ENCODE measurements at places on chromosomes 12 and 14.

DNA sequence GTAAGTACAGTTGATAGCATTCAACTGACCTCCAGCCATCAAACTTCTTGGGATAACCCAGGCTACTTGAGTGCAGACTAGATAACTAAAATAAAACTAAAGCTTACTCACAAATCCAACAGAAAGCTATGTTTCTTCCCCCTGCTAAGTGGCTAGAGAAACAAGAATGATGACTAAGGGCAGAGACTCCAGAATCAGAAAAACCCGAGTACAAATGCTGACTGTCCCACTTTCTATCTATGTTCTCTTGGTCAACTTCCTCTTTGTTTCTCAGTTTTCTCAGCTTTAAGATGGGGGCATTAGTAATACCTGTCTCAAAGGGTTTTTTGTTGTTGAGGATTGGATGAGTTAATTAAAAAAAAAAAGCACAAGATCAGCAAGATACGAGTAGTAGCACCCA lies 6.1 kb upstream of the NUAK1 start:
- DNase-seq = no peak

GRCh38 chr14:58717211-58717610 lies 79.4 kb downstream of the DACT1 start:
- DNase-seq = no peak

- no peak for DNase-seq
Observed at GRCh38 chr14:75751296-75751695, 90.2 kb downstream of the TTLL5 start.

- DNase-seq = no peak
Observed at GRCh38 chr12:54697851-54698250, 49.7 kb upstream of the DCD start.

DNA sequence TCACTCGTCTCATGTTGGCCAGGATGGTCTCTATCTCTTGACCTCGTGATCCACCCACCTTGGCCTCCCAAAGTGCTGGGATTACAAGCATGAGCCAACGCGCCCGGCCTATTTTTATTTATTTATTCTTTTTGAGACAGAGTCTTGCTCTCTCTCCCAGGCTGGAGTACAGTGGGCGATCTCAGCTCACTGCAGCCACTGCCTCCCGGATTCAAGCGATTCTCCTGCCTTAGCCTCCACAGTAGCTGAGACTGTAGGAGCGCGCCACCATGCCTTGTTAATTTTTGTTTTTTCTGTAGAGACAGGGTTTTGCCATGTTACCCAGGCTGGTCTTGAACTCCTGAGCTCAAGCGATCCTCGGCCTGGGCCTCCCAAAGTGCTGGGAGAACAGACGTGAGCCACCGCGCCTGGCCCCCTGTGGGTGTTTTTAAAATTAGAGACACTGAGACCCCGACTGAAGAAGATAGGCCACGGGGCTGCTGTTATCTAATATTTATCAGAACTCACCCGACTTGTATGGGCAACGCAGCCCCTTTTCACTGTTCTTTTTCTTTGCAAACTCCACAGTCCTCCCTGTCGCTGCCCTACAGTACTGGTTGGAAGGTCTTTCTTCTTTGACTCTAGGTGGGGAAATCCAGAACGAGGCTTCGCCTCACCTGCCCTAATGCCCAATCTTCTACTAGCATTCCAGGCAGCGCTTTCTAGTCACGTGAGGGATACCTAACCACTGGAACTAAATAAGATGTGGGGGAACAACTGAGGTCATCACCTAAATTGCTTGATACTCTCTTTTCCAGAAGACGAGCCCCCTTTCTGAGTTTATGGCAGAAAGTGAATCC lies 1.4 kb upstream of the GABARAPL1 start:
- DNase-seq = no peak

- DNase-seq = no peak
Observed at GRCh38 chr12:6834873-6835272, 5.9 kb upstream of the GNB3 start.

GRCh38 chr14:54782751-54783659 lies 119.6 kb downstream of the GCH1 start:
- DNase-seq = no peak

DNA sequence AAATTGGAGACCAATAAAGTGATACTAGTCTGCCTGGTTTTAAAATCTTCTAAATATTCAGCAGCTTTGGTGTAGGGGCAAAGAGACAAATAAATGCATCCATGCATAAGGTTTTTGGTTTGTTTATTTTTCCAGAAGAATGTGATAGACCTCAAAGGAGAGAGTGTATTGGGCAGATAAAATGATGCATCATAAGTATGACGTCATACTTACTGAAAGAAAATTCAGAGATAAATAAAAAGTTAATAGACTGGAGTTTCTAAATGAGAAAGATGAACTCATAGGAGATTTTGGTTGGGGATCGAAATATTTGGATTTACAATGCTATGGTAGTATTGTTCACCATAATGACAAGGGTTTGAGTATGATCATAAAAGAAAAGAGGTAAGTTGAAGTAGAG lies 10.2 kb downstream of the SYT10 start:
- no peak for DNase-seq

- no peak for DNase-seq
Observed at GRCh38 chr14:93648440-93649168, 139.7 kb downstream of the PRIMA1 start.

DNA sequence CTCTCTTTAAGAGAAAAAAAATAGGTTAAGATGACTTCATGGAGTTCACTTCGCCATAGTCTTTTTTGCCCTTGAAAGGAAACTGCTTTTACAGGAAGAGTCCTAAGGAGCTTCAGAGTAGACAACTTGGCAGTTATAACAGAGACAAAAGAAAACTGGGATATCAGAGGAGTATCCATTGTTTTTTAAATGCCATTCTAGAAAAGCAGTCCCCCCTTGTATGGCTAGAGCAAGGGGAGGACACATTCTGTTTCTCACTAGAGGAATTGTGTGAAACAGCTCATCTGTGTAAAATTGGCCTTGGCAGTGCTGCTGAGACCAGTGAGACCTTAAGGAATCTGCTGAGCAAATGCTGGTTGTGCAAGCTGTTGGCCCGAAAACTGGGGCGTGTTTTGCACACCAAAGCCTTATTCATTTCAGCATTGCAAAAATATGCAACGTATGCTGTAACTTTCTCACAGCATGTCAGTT lies 128.0 kb downstream of the GPR135 start:
- DNase-seq = peak; percentile 21

DNA sequence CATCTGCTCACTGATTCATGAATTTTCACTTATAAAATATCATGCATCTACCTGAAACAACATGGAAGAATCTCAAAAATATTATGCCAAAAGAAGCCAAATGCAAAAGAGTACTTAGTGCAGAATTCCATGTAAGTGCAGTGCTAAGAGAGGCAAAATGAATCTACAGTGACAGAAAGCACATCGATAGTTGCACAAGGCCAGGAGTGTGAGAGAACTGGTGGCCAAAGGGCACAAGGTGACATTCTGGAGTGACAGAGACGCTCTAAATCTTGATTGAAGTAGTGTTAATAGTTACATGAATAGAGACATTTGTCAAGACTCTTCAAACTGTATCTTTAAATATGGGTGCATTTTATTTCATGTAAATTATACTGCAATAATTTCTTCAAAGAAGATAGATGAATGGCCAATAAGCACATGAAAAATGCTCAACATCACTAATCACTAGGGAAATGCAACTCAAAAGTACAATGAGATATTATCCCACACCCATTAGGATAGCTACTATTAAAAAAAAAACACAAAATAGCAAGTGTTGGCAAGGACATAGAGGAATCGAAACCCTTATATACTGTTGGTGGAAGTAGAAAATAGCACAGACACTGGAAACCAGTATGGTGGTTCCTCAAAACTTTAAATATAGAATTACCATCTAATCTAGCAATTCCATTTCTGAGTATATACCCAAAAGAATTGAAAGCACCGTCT lies 71.7 kb upstream of the KICS2 start:
- DNase-seq = no peak

- no peak for DNase-seq
Observed at GRCh38 chr12:101769865-101770264, 30.6 kb upstream of the SYCP3 start.

DNA sequence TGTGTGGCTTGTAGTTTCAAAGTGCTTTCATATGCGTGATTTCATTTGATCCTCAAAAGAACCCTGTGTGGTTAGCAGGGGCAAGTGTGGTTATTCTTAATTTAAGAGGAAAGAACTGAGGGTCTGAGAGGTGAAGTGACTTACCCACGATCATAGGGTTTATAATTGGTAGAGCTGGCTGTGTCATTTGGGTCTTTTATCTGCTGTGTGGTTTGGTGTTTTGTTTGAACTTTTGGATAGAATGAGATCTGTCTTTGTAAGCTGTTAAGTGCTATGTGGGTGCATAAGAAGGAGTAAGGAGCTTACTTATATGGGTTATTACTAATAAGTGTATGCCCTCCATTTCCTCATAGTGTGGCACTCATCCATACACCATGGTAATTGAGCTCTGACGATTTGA lies 190.0 kb downstream of the CACNA1C start:
- no peak for DNase-seq

DNA sequence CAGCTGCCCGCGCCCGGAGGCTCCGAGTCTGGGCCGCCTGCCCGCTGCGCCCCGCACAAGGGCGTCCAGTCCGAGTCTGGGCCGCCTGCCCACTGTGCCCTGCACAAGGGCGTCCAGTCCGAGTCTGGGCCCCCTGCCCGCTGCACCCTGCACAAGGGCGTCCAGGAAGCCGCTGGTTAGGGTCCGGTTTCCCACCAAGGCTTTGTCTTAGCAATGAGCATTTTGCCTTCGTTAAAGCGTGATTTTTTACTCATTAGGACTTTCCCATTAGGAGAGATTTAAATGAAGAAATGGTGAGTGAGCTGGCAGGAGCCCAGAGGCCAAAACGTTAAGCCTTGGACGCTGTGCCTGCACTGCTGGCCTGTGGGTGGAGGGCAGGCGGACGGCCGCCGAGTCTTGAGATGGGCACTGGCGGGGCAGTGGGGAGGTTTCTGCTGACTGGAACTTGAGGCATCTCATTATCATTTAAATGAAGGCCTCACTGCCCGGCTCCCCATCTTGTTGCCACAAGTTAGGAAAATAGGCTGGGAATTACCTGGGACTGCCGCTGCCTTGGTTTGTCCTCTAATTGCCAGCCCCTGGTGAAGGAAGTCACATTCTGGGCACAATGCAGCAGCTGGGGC lies 36.0 kb downstream of the FBRSL1 start:
- DNase-seq = no peak

DNA sequence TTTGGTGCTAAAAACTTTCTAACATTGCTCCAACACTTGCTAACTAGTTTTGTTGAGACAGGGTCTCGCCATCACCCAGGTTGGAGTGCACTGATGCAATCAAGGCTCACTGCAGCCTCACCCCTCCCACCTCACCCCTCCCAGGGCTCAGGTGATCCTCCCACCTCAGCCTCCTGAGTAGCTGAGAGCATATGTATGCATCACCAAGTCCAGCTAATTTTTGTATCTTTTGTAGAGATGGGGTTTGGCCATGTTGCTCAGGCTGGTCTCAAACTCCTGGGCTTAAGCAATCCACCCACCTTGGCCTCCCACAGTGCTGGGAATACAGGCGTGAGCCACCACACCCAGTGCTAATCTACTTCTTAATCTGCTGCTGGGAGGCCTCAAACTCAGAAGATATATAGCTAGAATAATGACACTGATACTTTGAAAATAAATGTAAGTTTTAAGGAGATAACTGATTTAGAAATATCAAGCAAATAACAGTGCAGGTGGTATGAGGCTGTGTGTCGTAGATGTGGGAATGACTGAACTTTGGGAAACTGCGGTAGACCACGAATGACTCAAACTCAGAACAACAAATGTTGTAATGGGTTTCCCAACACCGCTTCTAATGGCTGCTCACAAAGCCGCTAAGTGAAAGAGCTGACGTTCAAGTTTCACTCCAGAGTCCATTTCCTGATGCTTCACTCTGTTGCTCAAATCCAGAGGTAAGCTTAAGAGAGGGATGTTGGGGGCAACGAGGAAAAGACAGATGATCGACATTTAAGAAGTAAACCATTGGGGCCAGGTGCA lies 10.0 kb downstream of the TMCC3 start:
- DNase-seq = peak; percentile 40

DNA sequence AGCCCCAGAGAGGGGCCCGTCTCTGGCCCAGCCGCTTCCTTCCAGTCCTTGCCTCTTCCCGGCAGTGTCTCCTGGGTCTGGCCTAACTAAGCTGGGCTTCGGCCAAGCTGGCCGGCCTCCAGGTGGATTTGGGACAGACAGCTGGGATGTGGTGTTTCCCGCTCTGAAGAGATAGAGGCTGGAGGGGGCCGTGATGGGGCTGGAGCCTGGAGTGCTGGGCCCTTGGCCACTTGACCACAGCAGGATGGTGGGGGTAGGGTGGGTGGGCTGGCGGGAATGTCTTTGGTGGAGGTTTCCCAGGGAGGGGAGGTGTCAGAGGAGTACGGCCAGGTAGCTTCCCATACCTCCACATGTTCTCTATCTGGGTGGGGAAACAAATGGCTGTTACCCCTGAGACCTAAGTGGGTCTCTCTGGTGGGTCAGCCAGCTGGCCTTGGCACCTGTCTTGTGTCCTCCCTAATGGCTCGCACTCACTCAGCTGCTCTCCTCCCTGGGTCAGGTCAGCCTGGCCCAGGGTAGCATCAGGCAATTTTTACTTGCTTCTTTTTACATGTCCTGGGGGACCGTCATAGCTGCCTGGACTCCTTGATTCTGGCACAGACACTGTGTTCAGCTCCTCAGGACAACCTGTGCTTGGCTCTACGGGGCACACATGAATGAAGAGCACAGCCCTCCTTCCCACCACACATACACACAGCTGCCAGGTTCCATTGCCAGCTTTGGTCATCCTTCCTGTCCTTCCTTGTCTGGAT lies 19.8 kb upstream of the PGF start:
- DNase-seq = no peak

DNA sequence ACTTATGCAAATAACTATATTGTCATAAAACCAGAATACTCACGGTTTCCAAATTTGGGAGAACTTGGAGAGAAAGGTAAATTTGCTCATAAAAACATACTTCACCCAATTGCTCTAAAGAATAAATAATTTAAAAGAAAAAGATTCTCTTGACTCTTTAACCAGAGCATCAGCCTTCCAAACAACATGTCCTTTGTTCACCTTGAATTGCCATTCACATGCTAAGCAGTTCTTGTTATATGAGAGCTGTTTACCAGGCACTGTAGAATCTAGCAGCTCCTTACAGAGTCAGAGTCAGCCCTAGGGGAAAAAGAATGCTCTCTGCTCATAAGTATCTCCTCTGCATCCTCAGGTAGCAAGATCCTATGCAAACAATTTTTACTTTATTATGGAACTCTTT lies 10.2 kb downstream of the SLCO1A2 start:
- DNase-seq = no peak

- no peak for DNase-seq
Observed at GRCh38 chr12:39692258-39692853, 72.8 kb upstream of the ABCD2 start.
